ENCODE measurements at places on chromosomes 11 and 22.

- no peak for DNase-seq
These were observed 176.0 kb downstream of the ARHGAP42 start for GRCh38 chr11:100863080-100863581.

GRCh38 chr11:70338594-70338993, 59.7 kb upstream of the CTTN start:
- DNase-seq: no peak

GRCh38 chr22:21651521-21652009, 9.5 kb downstream of the SDF2L1 start:
- DNase-seq: no peak

DNA sequence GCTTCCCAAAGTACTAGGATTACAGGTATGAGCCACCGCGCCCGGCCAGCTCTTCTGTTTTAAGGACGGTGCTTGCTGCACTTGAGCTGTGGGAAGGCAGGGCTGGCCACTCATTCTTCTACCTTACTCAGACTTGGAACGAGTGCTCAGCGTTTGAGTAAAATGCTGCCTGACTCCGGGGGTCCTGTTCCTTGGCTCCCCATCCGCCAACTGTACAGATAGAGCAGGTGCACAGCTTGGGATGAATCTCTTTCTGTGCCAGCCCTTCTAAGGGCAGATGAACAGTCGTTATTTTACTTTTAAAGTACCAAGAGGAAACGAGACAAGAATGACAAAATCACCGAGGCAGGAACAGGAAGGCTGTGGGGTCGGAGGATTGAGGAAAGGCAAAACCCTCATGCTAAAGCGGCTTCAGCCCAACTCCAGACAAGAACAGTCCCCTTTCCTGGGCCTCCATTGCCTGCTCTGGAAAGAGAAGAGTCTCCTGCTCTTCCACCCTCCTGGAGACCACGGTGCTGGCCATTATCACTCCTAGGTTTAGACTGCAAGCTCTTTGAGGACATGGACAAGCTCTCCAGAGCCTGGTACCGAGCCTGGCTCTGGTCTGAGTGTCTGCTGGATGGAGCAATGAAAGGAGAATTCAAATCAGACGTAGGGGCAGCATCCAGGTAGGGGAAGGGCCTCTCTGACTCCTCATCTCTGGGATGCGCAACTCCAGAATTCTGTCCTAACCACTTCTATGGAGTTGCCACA, 1.1 kb upstream of the SUN2 start:
- DNase-seq: no peak

DNA sequence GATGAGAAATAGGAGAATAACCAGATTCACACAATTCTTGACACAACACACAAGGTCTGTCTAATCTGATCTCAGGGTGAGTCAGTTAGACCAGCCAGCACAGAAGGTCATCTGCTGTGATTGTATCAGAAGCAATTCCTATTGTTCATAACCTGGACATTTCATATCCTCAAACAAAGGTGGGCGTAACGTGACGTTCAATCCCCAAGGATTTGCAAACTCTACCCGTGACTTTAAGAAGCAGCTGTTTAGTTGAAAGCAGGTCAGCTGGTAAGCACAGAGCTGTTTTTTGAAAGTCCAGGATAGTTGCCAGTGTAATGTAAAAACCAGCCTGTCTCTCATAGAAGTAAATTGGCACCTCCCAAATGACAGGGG, 385.1 kb downstream of the DCDC1 start:
- DNase-seq: no peak

- DNase-seq: no peak
These were observed 2.4 kb downstream of the CEP57 start for GRCh38 chr11:95792700-95793099.

- DNase-seq: no peak
These were observed 726 bp downstream of the PKNOX2 start for GRCh38 chr11:125165111-125165842.

GRCh38 chr11:126918556-126918955, 82.0 kb downstream of the KIRREL3 start:
- DNase-seq: no peak

DNA sequence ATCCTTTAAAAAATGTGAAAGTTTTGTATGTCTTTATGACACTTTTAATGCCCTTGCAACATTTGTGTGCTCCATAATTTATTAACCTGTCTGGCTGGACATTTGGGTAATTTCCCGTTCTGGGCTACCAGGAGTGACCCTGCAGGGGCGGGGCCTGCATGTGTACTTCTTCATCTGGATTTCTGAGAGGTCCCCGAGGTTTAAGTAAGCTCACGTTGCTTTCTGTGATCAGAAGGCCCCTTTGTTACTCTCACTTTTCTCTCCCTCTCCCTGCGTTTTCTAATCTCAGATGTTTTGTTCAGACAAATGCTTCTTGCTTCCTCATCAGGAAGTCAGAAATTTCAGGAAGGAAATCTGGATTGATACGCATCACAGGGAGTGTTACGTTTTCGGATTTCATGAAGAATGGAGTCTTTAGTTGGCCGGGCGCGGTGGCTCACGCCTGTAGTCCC, 78.9 kb upstream of the CRYBB3 start:
- no peak for DNase-seq

DNA sequence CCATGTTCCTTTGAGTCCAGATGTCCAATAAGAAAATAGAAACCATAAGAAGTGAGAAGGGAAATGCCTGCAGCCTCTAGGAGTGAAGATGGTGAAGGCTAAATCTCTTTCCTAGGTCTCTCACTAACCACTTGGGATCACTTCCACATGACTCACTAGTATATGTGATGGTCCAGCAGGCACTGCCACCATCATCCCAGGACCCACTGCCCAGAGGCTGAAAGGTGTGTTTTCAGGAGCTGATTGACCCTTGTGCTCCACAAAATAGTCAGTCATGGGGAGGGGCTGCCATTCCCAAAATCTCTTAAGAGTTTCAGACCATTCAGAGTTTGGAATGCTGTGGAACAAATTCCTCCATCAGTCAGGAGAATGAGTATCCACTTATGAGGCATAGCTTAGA, 22.9 kb downstream of the UBASH3B start:
- DNase-seq: no peak

- no peak for DNase-seq
These were observed 15.7 kb upstream of the CDKN1C start for GRCh38 chr11:2901196-2901796.

DNA sequence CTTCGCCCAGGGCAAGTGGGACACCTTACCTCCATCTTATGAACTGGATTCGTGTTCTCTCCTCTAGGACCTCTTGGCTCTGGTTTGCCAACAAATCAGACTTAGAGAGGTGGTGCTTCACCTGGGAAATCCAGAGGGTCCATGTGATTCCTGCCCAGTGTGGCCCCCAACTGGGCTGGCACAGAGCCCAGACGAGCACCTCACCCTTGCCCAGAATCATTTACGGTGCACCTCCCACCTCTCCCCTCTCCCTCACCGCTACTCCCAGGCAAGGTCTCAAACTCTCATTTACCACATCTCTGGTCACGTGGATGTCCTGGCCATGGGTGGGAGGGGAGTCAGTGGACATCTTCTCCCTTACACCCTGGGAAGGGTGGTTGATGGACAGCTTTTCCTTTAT, 1.1 kb downstream of the SPATA19 start:
- DNase-seq: no peak

DNA sequence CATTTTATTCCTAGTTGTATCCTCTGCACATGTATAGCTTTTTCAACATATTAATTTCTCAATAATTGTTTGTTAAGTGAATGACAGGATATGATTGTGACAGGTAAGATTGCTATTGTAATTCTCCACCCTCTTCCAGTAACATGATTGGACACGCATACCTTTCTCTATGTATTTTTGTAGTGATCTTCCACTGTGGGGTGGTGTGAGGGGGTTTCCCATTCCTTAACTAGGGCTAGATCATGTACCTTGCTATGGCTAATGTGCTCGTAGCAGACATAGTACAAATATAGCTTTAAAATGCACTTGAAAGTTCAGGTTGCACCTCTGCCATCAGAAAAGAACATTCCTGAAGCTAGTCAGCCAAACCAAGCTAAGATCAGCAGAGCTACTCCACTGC, 2392.8 kb upstream of the RAG2 start:
- no peak for DNase-seq

DNA sequence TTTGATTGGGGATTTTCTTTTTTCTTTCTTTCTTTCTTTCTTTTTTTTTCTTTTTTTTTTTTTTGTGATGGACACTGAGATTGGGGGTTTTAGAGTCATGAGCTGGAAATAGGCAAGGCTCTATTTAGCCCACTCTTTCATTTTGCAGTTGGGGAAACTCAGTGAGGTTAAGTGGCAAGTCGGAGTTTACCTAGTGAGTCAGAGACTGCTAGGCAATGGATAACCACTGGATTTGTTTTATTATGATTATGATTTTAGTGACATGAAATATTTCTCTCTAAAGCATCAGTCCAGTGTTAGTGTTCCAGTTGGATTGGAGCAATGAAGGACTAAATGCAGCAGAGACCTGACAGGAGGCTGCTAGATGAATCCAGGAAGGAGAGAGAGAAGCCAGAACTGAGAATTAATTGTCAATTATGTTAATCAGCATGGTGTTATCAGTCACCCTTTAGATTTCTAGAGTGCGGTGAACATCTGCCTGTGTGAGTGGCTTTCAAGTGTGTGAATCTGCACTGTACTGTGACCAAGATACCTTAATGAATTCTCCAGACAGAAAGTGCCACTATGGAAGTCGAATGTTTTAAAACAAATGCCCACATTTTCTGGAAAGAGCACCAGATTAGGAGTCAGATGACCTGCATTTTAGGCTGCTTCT, 10.9 kb downstream of the BMAL1 start:
- DNase-seq: no peak
